NCI-H1694 treated with DMSO at 0.1 percent for 48 hours (cell line): ENCODE measurements at places on chromosomes 4 and X.

- DNase-seq: no peak
Observed at GRCh38 chr4:25838526-25838925, 24.3 kb downstream of the SEL1L3 start.

DNA sequence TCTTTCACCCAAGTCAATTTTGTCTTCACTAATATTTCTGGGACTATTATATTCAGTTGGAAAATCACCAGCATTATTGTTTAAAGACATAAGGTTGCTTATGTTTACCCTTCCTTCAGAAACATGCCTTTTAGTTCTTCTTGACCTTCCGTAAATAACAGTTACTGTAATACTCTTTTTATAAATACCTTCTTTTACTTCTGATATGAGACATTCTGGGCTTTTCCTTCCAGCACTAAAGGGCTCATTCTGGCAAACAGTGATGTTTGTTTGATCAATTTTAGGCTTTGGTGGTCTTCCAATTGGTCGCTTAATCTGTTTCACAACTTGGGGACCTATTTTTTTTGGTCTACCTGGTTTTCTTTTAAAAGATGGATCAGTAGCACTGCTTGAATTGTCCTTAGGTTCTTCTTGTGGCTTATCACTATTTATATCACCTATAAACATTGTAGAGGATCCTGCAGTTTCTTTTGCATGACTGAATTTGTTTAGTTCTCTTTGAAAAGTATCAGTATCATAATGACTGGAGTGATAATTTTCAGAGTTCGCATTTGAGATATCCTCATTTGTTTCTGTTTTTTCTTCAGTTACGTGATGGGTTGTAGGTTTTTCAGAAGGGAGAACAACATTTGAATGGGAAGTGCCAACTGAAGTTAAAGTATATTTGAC is 64.8 kb downstream of the NCAPG start:
- DNase-seq: no peak

DNA sequence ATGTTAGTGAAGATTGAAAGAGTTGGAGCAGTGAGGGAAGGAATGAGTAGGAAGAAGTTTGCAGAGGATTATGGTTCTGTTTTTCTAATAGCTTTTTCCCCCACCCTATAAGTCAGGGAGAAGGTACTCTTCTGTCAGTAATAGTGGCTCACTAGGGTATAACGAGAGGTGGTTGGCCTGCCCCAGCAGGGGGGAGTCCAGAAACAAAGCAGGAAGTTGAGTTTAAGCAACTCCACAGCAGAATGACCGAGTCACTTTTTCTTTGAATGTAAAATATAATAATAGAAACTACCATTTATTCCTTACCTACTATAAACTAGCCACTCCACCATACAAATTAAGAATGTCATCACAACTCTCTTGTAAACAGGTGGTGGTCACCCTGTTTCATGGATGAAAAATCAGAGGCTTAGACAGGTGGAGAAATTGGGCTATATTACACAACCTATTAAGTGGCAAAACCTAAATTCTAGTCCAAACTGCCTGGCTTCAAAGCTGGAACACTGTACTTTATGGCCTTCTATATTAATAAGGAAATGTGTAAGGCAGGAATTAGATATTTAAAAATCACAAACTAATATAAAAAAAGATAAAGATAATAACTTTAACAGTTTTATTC is 21.9 kb downstream of the AP1AR start:
- no peak for DNase-seq

DNA sequence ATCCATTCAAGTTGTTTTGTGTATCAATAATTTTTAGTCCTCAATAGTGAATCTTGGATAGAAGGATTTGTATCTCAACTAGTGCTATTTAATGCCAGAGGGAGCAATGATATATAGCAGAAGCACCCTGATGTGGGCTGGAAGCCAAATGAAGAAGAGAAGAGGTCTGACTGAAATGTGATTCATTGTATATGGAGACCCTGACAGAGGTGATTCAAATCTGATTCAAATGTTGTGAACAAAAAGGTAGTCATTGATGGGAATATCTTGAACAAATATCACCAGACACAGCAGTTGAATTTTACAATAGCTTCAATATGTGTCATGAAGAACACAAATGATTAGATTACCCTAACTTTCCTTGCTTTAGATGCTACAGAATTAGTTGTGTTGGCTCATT is 27.5 kb upstream of the SULT1B1 start:
- DNase-seq: no peak
